ENCODE measurements at places on chromosomes 3 and 15.

GRCh38 chr3:149005416-149005815, 14.1 kb downstream of the GYG1 start:
- no peak for DNase-seq

- DNase-seq = no peak
Measured at GRCh38 chr3:54746722-54747121, 181.1 kb downstream of the LRTM1 start.

GRCh38 chr3:174619239-174619638, 239.9 kb upstream of the NAALADL2 start:
- no peak for DNase-seq

DNA sequence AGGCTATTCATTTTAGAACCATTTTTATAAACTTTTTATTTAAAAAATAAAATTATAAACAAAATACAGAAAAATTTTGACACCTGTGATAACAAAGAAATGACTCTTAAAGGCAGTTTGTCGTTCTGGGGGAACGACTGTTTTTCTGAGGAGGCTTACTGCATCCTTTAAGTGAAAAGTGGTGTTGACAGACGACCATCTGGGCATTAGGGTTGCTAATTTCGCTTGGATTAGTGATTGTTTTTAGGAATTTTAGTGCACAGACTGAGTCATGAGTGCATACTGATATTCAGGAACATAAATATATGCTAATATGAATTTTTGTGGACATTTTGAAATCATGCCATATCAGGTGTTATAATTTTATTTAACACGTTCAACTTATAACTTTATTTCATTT, 28.5 kb downstream of the OSTN start:
- DNase-seq = no peak

- DNase-seq = no peak
Measured at GRCh38 chr3:102036017-102036416, 186.7 kb downstream of the NFKBIZ start.

DNA sequence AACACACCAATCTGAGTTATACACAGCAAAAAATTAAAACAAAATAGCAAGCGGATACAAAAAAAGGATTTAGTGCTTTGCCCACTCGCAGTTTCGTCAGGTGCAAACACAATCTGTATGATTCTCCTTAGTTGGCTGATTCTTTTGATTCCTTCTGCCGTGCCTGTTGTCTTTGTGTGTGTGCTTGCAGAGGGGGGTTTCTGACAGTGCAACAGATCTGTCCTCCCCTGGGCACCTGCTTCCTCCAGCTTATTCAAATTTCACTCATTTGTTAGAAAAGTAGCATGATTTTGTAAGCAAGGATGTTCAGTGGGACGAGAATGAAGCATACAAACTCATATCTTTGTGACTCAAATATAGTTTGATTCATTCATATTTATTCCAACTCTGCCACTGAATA, 74.0 kb upstream of the NEO1 start:
- no peak for DNase-seq

GRCh38 chr3:100560426-100560825, 49.0 kb upstream of the ADGRG7 start:
- no peak for DNase-seq

DNA sequence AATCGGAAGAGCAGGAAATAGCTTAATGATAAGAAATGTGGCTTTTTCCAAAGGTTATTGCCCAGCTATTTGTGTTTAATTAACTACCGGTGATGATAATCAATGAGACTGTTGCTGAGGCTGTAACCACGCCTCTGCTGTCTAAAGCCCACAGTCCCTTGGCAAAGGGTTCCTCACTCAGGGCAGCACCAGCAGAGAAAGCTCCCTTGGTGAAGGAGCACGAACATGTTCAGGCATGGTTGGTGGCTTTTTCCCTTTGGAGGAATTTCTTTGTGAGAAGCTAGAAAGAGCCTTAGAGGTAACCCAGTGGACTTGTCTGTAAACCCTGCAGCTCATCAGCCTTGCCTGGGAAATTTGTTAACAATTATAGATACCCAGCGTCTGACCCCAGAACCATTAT, 7.5 kb upstream of the ST6GAL1 start:
- no peak for DNase-seq

Data from aorta (tissue), 5 donors.